ENCODE measurements at places on chromosomes 1 and 21.

GRCh38 chr1:98210064-98210463 is 289.2 kb upstream of the DPYD start:
- no peak for DNase-seq

- no peak for DNase-seq
Measured at GRCh38 chr1:239804266-239804665, 287.4 kb upstream of the FMN2 start.

DNA sequence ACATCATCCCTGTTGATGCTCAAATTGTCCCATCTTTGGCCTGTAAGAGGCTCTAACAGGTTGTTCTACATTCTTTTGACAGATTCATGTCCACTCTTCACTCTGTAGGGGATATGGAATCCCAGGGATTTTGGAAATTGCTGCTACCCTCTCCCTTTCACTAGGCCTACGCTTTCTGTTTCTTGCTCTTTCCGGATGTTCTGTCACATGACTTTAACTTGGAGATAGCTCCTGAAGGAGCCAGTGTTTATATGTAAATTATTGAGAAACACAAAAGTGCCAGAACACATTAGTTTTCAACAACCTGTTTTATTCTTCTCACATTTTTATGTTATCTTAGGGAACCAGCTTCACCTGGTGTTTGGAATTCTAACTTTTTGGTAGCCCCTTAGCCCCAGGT is 287.1 kb upstream of the ST6GALNAC5 start:
- DNase-seq: no peak

DNA sequence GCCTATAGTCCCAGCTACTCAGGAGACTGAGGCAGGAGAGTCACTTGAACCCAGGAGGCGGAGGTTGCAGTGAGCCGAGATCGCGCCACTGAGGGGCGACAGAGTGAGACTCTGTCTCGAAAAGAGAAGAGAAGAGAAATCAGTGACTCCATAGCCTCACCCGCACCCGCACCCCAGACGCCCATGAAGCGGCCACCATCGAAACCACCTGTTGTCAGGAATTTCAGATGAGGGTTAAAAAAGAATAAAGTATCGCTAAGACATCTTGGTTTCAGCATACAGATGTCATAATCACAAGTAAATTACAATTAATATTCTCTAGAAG is 47.4 kb downstream of the NPHP4 start:
- no peak for DNase-seq

DNA sequence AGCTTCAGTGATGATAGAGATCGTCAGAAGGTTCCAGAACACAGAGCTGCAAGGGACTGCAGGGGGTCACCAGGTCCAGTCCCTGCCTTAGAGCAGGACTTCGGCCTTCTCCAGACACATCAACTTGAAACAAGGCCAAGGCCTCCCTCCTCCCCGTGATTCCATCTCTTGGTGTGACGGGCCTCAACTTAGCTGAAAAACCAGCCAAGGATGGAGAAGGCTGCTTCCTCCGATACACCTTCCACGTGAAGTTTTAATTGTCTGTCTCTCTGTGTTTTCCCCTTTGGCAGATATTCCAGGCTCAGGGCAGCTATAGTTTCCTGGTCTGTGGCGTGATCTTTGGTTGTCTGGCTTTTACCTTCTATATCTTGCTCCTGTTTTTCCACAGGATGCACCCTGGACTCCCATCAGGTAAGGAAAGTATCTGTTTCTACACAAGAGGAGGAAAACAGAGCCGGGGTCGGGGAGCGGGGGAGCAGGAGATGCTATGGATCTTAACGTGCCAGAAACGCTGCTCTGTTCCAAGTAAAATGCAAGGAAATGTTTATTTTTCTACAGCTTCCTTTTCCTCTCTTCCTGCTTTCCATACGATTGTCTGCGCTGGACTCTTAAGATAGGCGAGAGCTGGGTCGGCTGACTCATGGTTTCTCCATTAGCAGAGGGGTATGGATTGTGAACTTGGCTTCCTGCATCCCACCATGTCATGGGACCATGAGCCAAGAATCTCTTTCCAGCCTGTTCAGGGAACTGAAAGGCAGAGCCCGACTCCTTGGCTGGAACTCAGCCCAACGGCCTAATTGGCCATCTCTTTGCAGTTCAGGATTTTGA is 32.8 kb downstream of the ELK4 start:
- DNase-seq: no peak

DNA sequence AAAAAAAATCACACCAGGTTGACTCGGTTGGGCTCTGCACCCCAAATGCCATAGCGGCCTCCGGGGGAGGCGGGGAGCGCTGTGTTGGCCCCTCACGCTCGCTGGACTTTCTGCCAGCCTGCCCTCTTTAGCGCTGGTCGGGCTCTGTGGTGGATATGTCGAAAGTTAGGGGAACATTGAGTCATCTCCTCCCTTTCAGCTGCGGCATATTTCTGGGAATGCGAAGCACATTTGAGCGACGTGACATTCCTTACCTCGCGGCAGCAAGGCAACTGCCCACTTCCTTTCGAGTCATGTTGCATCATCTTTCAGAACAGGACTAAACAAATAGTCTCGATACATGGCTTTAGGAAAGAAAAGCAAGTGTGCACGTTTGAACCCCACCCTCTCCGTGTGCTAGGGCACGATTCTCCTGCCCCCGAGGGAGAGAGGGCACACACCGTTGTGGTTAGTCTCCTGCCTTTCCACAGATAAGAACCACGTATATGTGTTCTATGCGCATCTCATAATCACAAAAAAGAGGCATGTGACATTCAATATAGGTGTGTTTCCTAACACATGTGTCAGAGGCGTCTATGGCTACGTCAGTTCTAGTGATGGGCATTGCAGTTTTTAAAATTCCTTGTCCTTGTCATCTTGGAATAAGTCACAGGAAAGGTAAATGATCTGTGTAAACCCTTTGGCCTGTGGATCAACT is 105.9 kb upstream of the SLC45A1 start:
- peak; percentile 43 for DNase-seq

GRCh38 chr1:11874258-11874562 is 15.5 kb upstream of the NPPB start:
- DNase-seq: no peak

DNA sequence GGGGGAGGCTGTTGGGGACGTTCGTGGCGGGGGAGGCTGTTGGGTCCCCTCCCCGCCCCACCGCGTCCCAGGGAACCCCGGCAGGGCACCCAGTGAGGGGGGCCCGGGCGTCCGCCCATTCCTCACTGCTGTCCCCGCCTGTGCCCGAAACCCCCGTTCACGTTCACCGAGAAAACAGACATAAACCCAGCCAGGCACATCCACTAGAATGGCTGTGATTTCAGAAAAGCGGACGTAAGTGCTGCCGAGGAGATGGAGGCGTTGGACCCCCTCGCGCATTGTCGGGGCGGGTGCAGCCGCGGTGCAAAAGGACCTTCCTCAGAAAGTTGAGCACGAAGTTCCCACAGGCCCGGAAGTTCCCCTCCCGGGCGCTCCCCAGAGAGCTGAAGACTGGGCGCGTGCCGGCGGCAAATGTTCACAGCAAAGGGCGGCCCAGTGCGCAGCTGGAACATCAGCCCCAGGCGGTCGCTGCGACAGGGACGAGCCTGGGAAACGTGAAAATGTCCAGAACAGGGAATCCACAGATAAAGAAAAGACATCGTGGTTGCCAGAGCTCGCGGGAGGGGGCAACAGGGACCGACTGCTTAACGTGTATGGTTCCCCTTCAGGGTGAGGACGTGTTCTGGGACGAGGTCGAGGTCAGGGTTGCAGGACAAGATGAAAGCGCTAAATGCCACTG is 18.5 kb upstream of the SAMD11 start:
- peak; percentile 12 for DNase-seq

DNA sequence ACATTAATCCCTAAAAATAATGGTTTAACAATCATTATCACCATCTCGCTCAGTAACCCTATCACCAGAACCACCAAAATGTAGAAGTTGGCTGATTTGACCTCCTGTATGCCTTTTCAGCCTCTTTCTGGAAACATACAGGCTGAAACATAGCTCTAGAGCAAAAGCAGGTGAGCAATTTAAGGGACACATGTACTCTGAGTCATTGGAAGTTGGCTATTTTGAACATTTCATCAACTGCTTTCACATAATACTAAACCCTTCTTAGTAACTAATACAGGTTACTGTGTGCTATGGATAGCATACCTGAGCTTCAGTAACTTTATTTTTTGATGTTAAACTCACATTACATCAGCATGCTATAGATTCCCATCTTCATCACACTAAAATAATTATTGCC is 19.8 kb upstream of the DDAH1 start:
- no peak for DNase-seq

- DNase-seq: no peak
Measured at GRCh38 chr1:248361121-248361715, at the start of gene OR2T4. Gene OR2T4, plus strand, starts transcription at chr1:248361665. Its CDS starts 0 bp downstream, at chr1:248361665.

DNA sequence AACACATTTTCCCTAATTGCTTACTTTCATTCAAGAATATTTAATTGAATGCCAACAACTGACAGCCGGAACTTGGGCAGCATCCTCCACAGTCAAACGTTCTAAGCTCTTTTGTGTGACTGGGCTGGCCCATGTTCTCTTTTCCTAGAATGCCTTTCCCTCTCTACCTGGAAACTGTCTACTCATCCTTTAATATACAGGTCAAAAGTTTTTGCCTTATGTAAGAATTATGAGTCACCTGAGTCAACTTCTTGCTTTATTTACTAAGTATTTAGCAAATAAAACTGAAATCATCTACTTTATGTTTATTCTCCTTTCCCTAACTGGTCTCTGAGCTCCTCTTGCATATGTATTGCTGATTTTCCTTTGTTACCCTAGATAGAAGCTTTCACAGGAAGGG is 172.2 kb downstream of the CHRM3 start:
- DNase-seq: no peak

GRCh38 chr1:111884772-111885443 is 104.6 kb downstream of the KCND3 start:
- DNase-seq: no peak

- no peak for DNase-seq
Measured at GRCh38 chr1:230851291-230851691, 17.0 kb downstream of the C1orf198 start.

- DNase-seq: no peak
Measured at GRCh38 chr1:156115514-156116374, 1.2 kb downstream of the LMNA start.

GRCh38 chr21:36689324-36689723 is 9.6 kb upstream of the SIM2 start:
- no peak for DNase-seq
